Stimulated activated memory B cell treated with anti-CD40 and anti-IgM and Interleukin-4, amounts not matched to agents 10 μg/mL and 1 μg/mL and 100 μg/mL, for 72 hours (primary cell): ENCODE measurements at places on chromosomes 2 and 18.
A peak's percentile ranks its signal among the peaks of the same experiment; 100 is the strongest.

DNA sequence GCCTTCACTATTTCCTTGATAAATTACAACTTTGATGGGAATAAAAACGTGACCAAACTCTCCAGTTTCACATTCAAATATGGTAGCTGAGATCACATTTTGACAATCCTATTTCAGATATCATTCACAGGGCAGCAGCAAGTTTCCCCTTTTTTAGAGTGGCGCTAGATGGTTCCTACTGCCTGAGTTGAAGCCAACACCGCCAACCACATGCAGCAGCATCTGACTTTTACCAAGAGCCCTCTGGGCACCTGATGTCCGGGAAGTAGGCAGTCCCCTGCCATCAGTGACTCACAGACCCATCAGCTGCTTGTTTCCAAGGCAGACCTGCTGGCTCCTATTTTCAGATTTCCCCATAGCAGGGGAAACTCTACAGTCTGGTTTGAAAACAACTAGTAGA, 4.0 kb upstream of the MREG start:
- peak; percentile 86 for ATAC-seq

DNA sequence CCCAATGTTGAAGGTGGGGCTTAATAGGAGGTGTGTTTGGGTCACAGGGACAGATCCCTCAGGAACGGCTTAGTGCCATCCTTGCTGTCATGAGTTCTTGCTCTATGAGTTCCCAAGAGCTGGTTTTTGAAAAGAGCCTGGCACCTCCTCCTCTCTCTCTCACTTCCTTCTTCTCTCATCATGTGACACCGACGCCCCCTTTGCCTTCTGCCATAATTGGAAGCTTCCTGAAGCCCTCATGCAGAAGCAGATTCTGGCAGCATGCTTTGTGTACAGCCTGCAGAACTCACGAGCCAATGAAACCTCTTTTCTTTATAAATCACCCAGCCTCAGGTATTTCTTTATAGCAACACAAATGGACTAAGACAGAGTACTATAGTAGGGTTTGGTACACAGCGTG, 100.4 kb upstream of the SH3BP4 start:
- ATAC-seq = no peak

DNA sequence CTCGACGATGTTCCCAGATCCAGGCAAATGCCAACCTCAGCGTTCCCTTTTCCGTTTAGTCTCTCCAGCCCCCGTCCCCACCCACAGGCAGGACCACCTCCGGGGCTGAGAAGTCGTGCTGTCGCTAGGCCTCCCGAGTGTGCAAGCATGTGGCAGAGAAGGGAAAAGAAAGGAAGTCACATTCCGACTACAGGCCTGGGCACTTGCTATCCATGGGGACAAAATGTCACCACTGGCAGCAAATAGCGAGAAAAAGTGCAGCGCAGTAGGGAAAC, 420 bp downstream of the PIGN start:
- peak; percentile 2 for ATAC-seq

GRCh38 chr2:171583566-171583965, 61.3 kb downstream of the CYBRD1 start:
- ATAC-seq = no peak

GRCh38 chr2:189594305-189594704, 13.7 kb upstream of the SLC40A1 start:
- no peak for ATAC-seq

DNA sequence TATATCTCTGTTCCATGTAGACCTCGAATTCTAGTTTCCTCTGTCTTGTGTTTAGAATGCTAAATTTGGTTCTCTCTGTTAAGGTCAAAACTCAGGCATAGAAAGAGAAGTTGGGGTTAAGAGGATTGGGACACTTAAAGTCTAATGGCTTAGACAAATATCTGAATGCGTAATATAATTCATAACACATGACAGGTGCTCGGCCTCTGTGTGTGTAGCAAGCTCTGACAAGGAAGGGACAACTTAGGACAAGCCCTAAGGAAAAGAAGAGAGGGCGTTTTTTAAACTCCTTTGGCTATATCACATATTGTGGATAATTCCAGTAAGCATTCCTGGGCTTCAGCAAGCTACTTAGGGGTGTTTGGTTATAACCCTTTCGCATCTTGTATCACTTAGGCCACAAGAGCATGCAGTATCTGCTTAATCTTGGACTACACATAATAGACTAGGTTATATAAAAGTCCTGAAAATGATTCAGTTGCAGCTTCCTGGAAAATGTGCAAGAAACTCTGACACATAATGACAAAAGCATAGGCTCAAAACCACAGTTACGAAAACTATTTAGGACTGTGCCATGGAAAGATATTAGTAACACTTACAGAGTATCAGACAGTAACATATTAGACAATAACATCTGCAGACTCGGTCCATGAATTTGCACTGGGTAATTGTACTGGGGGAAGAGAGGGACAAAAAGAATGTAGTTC, 16.1 kb upstream of the CREB1 start:
- ATAC-seq = no peak

GRCh38 chr2:124437811-124438210, 412.7 kb downstream of the CNTNAP5 start:
- ATAC-seq = no peak

- no peak for ATAC-seq
These were observed 248.6 kb downstream of the BCL2 start for GRCh38 chr18:63070767-63071502.

DNA sequence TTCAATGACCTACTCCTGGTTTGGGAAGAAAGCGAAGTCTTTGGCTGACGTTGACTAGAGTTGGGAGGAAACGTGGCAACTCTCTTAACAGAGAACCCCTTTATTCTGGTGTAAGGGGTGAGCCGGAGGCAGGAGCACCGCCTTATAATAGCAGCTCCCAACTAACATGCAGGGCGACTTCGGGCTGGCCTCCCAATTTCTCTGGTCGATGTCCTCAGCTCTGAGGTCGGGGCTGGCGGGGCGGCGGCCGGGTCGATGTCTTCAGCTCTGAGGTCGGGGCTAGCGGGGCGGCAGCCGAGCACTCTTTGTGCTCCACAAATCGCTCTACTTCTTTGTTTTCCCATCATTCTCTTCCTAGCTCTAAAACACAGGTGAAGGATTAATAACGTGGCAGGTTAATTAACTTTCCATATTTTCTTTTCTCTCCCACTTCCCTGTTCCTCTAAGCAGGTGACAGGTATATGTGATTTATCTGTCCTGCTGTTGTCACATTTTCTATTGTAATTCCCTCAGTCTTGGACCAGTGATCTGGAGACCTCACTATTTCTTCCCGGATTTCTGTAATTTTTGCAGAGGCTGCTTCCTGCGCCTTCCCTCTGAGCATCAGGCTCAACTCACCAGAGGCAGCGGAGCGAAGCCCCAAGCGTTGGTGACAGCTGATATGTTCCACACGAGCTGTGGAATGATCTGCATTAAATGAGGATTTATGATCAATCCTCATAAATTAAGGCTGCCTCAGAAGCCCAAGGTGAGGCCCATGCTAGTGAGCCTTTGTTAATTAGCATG, 64.3 kb downstream of the ACKR3 start:
- no peak for ATAC-seq

GRCh38 chr2:138897274-138897673, 117.1 kb upstream of the NXPH2 start:
- peak; percentile 26 for ATAC-seq

- ATAC-seq = no peak
These were observed 600.1 kb downstream of the ARHGAP15 start for GRCh38 chr2:143729296-143729814.

- no peak for ATAC-seq
These were observed 78.4 kb upstream of the UBXN4 start for GRCh38 chr2:135663148-135663700.

DNA sequence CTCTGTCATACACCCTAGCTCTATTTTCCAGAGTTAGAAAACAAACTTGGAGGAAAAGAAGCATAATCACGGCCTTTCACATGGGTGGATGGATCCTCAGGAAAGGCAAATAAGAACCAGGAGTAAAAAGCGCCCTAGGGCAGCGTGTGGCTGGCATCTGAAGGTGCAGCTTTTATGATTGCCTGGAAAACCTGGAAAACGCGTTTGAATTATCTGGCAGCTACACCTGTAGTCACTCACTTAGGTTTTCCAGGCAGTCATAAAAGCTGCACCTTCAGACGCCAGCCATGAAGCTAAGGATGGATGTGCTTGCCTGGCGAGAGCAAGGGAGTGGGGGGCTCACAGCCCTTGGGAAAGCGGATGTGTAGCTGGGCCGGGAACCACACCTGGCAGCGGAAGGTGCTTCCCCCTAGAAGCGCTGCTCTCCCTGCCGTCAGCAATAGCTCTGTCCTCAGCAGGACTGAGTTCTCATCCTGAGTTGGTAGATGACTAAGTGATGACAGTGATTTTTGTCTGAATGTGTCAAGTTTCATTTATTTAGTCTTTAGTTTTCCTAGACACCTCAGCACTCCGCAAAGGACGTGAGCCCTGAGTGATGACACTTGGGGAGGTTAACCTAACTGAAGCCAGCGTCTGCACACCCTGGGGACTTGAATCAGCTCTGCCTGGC, 82.0 kb downstream of the DCDC2C start:
- no peak for ATAC-seq

DNA sequence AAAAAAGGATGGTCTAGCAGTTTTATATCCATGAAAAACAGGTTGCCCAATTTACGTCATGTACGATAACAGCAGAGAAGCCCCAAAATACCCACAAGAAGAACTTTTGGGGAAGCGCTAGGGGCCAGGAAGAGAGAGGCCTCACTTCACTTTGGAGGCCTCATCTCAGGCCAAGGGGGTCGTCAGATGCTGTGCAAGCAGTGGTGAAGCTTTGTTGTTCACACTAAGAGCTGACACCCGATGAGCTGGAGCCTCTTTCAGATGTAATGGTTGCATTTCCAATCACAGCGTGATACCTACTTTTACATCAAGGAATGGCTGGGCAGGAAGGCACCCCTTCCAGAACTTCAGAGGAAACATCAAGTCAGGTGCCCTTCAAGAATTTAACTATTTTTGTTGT, 242.3 kb upstream of the PXDN start:
- no peak for ATAC-seq

DNA sequence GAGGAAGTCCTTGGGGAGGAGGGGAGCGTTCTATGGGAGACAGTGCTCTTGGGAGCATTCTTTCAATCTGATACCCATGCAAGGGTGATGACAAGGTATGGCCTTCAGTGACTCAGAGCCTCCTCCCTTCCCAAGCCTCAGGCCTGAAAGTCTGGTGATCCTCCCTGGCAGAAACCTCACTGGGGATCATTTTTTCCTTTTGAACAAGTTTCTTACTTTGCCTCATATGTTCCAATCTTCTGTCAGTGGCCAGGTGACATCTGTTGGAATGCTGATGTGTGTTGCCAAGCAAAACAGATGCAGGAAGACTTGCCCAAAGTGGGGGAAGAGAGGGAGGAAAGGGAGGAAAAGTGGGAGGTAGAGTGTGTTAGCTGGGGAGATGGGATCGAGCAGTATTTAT, 224.8 kb downstream of the NEDD4L start:
- no peak for ATAC-seq

GRCh38 chr2:28135324-28135723, 244.8 kb downstream of the BABAM2 start:
- ATAC-seq = no peak

- ATAC-seq = no peak
These were observed 75.5 kb downstream of the DDX1 start for GRCh38 chr2:15666861-15667808.

GRCh38 chr2:75525434-75526310, 35.1 kb downstream of the EVA1A start:
- no peak for ATAC-seq

DNA sequence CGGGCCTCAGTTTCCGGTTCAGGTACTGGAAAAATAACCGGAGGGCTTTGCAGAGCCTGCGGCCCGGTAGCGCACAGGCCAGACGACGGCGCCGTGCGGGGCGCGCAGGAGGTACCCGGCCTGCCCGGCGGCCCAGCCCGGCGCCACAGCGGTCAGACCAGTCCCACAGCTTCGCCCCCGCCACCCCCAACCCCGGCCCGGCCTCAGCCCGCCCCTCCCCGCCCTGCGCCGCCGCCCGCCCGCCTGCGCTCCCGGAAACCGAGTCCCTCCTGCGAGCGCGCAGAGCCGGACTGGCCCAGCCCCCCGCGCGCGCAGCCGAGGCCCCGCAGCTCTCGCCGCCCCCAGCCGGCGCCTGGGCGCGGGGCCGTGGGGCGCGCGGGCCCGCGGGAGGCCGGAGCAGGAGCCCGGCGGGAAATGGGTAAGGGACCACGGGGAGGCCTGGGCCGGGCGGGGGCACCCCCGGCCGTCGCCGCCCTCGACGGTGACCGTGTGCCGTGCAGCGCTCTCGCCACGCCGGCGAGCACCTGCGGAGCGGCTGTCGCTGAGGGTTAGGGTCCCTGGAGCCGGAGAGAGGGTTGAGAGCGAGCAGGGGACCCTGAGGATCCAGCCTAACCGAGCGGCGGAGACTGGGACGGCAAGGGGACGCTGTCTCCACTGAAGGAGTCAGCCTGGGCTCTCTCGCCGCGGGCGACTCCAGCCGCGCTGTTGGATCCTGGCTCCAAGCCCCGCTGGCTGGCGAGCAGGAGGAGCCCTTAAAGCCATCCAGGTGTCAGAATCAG, 16.5 kb upstream of the PSD4 start:
- ATAC-seq = peak; percentile 88

- ATAC-seq = no peak
These were observed 143.0 kb downstream of the HNMT start for GRCh38 chr2:138107288-138107687.

DNA sequence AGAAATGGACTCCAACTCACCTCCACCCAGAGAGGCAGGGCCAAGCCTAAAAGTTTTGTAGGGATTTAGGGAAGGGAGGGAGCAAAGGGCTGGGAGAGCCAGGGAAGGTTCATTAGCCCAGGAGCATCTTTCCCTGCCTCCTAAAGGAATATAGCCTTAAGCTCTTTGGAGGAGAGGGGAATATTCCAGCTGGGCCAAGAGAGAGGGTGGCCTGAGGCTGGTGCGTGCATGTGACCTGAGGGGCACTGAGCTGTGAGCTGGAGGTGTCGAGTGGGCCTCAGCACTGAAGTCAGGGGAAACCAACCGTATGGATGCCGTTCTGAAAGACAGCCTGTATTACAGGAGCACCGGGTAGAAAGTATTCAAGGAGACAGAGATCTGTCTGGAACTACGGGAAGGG, 112.6 kb downstream of the KLHL29 start:
- no peak for ATAC-seq

GRCh38 chr18:74155276-74155675, 7.0 kb downstream of the TIMM21 start:
- no peak for ATAC-seq

GRCh38 chr2:38128653-38129052, 52.7 kb upstream of the CYP1B1 start:
- peak; percentile 87 for ATAC-seq

DNA sequence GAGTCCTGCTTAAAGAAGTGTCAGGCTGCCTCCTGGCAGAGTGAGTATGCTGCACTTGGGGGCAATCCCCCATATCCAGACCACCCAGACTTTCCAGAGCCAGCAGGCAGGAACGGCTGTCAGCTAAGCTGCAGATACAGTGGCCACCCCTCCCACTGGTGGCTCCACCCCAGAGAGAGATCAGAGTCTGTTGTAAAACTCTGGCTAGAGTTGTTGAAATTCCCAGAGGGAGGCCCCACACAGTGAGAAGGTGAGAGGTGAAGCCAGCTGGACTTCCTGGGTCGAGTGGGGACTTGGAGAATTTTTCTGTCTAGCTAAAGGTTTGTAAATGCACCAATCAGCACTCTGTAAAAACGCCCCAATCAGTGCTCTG, 533.8 kb upstream of the ACVR2A start:
- no peak for ATAC-seq
